Stimulated activated CD4-positive, alpha-beta T cell treated with anti-CD3 and anti-CD28 coated beads, Interleukin-2, amount 100 ng/mL, for 4 hours (primary cell): ENCODE measurements at places on chromosomes 3 and 15.

GRCh38 chr3:113165841-113166240 is 45.5 kb upstream of the BOC start:
- no peak for DNase-seq

DNA sequence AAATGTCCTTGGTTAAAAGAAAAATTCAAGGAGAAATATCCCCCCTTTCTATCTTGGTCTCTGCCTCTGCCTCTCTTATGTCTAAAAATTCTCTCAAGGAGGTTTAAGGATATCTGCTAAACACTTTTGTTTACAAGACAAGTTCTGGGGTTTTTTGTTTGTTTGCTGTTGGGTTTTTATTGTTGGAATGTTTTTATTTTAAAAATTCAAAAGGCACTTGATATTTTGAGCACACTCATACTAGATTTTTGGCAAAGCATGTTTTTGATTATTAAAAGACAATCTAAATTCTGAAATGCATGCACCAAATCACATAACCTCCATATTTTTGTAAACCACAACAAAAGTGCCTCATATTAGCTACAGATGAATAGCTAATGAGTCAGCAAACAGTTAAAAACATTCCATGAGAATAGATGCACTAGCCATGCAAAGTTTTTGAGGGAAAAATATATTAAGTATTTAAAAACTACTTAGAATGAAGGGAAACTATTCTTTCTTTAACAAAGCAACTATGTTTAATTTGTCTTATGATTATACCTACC is 84.6 kb downstream of the ZBTB20 start:
- no peak for DNase-seq

- DNase-seq = no peak
Observed at GRCh38 chr15:66494262-66494661, 3.3 kb downstream of the SNAPC5 start.

- DNase-seq = no peak
Observed at GRCh38 chr3:29478611-29479010, 197.7 kb downstream of the RBMS3 start.

DNA sequence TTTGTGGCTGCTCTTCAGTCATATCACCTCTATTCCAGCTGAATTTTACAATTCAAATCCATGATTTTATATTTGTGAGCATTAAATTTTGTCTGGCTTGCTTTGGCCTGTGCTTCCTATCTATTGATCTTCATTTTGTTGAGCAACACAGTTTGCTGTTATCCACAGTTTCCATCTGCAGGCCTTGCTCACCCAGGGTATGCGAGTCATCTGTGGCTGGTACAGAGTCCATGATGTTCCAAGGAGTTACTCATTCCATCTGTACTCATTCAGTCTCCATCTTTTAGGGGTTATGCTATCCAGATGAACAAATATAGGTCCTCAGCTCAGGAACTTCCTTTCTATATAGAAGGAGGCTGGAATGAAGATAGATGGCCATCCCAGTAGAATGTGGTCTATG is 70.1 kb upstream of the CCK start:
- DNase-seq = no peak

DNA sequence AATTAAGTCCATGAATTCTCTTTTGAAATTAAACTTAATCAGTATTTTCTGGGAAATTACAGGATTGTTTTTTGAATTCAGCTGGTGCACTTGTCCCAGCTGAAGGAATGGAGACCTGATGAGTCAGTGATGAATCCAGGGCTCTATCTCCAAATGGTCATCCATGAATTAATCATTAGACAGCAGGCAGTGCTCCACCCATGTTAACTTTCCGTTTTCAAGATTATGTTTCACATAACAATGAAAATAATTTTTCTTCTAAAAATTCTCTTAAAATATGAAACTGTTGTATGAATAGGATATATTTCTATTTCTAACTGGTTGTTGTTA is 13.9 kb upstream of the PAQR9 start:
- DNase-seq = no peak

DNA sequence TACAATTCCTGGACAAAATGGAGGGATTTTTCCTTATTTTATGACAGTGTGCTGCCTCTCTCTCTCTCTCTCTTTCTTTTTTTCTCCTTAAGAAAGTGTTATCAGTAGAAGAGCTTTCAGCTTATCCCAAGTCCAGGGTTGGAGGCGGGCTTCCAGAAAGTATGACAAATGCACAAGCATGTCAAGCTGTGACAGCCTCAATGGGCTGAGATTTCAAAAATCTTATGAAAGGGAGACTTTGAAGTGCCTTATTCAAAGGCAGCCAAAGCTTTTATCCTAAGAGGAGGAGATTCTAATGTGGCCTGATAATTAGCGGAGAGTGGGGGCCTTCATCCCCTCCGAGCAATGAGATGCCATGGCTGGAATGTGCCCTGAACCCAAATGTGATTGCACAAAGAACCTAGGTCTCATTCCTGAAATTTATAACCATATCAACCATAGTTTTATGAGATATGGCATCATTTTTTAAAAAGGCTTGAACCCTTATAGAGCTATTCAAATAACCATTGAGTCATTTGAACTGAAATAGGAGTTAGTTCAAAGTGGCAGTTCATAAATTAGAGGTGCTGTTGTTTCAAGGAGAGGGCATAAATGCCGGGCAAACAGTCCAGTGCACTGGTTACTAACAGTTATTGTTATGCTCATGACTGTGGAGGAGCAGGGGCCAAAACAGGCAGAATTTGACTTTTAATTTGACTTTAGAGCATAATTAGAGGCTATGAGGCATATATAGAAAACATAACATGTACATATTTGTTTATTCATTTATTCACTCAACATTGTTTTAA is 261.6 kb upstream of the THRB start:
- DNase-seq = no peak

- peak; percentile 12 for DNase-seq
Observed at GRCh38 chr15:43225201-43225949, 4.6 kb upstream of the EPB42 start.

DNA sequence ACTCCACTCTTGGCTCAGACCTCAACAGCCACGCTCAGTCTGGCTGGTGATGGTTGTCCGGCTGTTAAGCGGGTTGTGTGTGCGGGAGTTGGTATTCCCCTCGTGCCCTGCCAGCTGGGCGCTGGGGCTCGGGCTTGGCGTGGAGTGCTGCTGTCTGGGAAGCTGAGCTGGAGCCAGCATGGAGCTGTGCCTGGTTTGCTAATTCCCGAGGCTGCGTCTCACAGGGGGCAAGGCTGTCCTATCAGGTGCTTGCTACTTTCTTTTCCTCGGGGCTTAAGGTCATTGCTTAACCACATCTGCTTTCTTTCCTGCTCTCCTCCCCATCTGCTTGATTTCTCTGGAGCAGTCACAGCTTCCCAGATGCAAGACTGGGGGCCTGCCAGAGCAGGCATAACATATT is 29.9 kb downstream of the PDIA5 start:
- DNase-seq = no peak

DNA sequence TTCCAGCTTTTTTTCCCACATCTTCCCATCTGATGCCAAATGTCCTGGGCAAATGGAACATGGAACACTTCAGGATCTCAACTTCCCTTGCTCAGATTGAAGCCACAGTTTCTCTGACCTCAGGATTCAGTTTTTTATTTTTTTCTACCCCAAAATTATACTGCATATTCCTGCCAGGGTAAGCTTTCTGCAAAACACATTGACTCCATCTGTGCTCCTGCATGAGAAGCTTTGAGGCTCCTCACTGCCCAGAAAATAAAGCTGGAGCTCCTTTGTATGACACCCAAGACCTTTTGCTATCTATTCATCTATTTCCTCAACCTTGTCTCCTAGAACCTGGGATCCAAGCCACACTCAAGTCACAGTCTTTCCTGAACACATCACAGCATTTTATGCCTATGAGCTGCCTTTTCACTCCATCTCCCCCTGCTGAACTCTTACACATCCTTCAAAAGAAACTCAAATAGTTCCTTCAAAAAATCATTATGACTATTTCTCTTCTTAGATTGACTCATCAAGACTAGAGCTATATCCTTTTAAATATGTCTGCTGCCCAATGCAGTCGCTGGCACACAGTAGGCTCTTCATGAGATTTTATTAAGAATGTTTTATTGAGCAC is 57.4 kb upstream of the PSMD6 start:
- no peak for DNase-seq

- no peak for DNase-seq
Observed at GRCh38 chr15:50135031-50135551, 16.1 kb upstream of the ATP8B4 start.

- DNase-seq = no peak
Observed at GRCh38 chr3:159170436-159171003, 368.7 kb downstream of the MFSD1 start.

DNA sequence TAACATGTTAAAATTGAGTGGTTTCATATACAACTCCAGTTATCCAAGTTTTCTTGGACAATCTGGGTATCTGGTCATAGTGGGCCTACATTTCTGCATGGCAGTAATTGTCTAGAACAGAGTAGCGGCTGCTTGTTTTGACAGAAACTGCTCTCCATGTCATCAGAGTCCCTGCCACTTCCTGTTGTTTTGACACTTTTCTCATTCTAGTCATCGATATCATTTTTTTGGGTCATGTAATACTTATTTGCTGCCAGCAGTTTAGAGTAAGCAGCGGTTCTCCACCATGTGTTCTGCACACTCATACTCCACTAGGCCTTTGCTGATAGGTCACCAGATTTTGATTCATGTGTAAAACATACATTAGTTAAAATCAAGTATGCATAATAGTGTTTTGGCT is 81.5 kb downstream of the SLC25A26 start:
- DNase-seq = no peak

- DNase-seq = no peak
Observed at GRCh38 chr3:168540726-168541125, 445.0 kb upstream of the GOLIM4 start.

DNA sequence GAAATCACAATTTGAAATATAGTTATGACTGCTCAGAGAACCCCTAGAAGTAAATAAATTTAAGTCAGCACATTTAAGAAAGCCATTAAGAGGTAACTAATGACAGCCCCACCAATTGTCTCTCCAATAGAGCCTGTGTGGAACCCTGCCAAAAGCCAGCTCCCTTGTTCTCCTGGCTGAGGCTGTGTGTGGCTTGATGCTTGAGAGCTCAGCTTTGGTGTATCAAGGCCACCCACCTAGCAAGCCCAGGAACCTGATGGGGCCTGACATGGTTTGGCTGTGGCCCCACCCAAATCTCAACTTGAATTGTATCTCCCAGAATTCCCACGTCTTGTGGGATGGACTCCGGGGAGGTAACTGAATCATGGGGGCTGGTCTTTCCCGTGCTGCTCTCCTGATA is 106.9 kb downstream of the LRRN1 start:
- no peak for DNase-seq

DNA sequence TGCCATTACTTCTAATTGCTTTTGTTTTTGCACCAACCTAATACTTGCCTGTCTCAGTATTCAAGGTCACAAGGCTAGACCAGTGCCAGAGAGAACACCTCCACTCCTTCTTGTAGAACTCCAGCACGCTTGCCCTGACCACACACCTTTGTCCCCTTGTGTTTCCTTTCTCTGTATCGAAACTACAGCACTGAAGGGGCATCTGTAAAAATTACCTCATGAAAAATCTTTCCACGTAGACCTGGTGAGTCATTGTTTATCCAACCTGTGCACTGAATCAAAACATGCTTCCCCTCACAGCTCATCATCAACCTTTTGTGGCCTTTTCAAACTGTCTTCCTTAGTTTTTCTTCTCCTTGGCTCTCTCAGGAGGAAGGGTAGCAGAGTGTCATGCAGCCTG is 259.5 kb downstream of the THRB start:
- no peak for DNase-seq

GRCh38 chr3:127337911-127338531 is 50.2 kb upstream of the PRR20G start:
- no peak for DNase-seq

DNA sequence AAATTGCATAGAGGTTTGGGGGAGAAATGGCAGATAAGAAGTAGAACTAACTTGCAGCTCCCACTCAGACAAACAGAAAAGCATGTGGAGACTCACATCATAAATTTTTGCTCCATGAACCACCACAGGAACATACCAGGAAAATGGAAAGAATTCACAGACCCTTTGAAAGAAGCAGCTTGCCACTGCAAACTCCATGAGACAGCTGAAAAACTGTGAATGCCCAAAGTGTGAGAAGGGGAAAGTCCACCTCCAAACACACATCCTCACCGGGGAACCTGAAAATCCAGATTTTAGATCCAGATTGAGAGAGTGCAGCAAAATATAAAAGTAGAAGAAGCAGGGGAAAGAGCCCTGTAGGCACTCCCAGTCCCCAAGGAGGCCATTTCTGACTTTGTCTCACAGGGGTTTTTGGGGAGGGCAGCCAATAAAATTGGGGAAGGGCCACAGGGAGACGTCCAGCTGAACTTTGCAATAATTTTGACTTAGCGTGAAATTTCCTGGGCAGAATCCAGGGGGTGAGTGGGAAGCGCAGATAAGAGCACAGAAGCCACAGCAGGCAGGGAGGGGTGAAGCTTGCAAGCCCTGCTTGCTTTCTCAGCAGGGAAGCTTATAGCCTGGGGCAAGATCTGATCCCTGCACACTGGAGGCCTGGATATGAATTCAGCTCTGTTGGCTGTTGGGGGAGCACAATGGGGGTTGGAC is 183.4 kb upstream of the UBE2E2 start:
- no peak for DNase-seq

DNA sequence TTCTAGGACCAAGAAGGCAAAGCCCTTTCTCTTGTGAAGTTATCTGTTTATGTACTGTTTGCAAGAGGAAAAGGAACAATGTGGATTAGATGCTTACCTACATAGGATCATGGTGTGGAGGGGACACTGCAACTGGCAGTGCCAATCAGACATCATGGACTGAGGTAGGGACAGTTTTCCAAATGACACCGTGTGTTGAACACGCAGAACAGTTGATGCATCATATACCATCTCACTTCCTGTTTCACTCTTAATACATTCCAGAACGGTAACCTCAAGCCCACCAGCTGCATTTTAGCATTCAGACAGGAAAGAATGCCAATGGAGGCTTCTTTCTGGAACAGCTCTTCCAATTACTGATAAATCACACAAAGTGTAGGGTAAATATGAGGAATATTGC is 397.7 kb upstream of the LMCD1 start:
- DNase-seq = no peak

GRCh38 chr3:29694783-29695182 is 413.9 kb downstream of the RBMS3 start:
- no peak for DNase-seq

DNA sequence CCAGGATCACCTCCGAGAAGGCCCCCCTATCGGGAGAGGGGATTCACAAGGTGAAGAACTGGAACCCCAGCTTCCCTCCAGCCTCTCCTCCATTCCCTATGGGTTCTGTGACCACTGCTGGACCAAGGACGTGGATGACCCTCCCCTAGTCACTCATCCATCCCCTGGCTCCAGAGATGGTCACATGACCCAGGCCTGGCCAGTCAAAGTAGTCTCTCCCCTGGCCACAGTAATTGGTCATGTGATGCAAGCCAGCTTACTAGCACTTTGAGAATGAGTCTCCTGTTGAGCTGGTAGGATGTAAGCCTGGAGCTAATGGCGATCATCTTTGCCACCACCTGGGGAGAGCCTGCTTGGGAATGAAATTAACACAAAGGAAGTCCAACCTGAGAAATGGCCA is 3.9 kb downstream of the CAMK1 start:
- DNase-seq = no peak
